ENCODE measurements at places on chromosomes 1 and 21. TPM values are rescaled to one million over a fixed set of nuclear protein-coding genes. Genes with fewer than 3 reads are reported as not detected.

The PSEN2 gene
- polyA plus RNA-seq, result 14.3 TPM

The AIRE gene
- polyA plus RNA-seq, result 0.32 TPM

The TLR5 gene
- polyA plus RNA-seq, result 1.5 TPM

DNA sequence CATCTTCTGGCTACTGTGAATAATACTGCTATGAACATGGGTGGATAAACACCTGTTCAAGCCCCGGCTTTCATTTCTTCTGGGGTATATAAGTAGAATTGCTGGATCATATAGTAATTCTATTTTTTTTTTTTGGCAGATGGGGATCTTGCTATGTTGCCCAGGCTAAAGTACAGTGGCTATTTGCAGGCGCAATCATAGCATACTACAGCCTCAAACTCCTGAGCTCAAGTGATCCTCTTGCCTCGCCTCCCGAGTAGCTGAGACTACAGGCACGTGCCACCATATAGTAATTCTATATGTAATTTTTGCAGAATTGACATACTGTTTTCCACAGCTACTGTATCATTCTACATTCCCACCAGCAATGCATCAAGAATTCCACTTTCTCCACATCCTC is 27.8 kb downstream of the UBR4 start:
- H3K27me3 ChIP-seq, result no peaks in the 10 kb centered on the region
- peaks cover under 1% of the 10 kb centered on the region for H3K36me3 ChIP-seq
- DNase-seq, result no peak
- H3K27ac ChIP-seq, result no peak overlapping the region
- H3K4me3 ChIP-seq, result no peak overlapping the region
- peaks cover 8% of the 10 kb centered on the region for H3K4me1 ChIP-seq

DNA sequence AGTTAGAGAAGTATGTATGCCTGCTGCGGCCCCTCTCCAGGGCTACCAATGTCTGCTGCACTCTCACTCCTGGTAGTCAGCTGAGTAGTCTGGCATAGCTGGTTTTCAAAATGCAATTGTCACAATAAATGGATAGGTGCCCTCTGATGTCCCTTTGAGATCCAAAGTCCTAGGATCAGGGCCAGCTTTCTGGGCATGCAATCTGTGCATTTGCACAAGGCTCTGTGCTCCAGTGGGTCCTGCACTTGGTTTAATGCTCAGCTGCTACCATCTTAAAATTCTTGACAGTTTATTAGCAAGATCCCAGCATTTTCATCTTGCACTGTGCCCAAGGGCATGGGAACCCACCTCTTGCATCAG is 233.8 kb downstream of the LTN1 start:
- DNase-seq, result no peak
- H3K27me3 ChIP-seq, result no peaks in the 10 kb centered on the region
- H3K27ac ChIP-seq, result no peak overlapping the region
- H3K4me1 ChIP-seq, result peaks cover 12% of the 10 kb centered on the region

GRCh38 chr1:110777228-110777627 is 95.7 kb upstream of the CD53 start:
- DNase-seq, result no peak
- no peaks in the 10 kb centered on the region for H3K36me3 ChIP-seq
- no peak overlapping the region for H3K27ac ChIP-seq
- H3K4me3 ChIP-seq, result no peak overlapping the region
- no peaks in the 10 kb centered on the region for H3K4me1 ChIP-seq
- peaks cover 4% of the 10 kb centered on the region for H3K27me3 ChIP-seq

DNA sequence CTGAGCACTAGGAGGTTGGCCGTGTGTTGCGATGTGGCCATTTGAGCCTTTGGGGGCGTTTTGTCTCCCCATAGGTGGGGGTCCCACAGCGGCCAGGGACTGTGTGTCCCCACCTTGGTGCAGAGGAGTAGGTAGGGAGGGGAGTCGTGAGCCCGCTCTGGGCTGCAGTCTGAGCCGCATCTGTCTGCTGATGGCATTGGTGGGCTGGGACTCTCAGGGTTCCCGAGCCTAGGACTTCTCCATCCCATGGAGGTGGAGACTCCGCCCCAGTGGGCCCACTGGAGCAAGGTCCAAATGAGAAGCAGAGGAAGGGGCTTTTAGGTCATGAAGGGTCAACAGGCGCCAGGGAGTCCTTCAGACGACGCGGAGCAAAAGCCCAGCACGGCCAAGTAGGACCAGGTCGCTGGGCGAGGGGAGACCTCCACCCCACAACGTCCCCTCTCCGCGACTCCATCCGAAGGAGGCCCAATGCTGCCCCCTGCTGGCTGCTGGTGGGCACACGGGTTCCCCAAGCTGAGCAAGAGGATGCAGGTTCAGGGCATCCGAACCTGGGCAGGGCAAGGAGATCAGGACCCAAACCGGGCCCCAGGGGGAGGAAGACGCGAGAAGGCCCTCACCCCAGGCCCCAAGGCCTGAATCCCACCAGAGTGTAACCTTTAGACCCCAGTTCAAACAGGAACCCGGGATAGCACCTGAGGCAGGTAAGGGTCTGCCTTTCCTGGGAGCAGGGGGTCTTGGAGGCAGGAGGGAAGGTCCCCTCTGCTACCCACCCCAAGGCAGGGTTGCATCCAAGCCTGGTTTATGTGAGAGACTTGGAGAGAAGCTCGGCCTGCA is 14.9 kb downstream of the TTC34 start:
- H3K36me3 ChIP-seq, result no peaks in the 10 kb centered on the region
- no peaks in the 10 kb centered on the region for H3K4me1 ChIP-seq
- no peak overlapping the region for H3K27ac ChIP-seq
- DNase-seq, result no peak

- no peak for DNase-seq
- H3K36me3 ChIP-seq, result no peaks in the 10 kb centered on the region
- H3K27ac ChIP-seq, result no peak overlapping the region
- H3K27me3 ChIP-seq, result peaks cover 99% of the 10 kb centered on the region
- H3K4me3 ChIP-seq, result no peak overlapping the region
Observed at GRCh38 chr1:47443530-47444296, 5.9 kb downstream of the FOXD2 start.

DNA sequence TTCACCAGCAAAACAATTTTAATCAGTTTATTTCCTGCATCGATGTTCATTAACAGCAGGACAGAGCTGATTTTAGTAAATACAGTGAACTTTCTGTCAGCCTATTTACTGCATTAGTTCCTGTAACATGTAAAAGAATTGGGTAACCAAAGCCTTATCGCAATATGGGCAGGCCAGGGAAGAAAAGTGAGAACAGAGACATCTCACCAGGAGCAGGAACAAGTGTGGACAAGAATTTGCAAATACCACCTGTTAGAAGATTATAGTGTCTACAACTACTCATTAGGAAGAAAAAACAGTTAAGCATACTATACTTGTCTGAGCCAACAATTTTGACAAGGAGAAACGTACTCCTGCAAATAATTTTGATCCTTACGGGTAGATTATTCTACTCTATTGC is 1293.9 kb downstream of the PLA2G4A start:
- no peak for DNase-seq
- no peaks in the 10 kb centered on the region for H3K4me1 ChIP-seq
- no peak overlapping the region for H3K4me3 ChIP-seq
- H3K27ac ChIP-seq, result no peak overlapping the region
- no peaks in the 10 kb centered on the region for H3K36me3 ChIP-seq

DNA sequence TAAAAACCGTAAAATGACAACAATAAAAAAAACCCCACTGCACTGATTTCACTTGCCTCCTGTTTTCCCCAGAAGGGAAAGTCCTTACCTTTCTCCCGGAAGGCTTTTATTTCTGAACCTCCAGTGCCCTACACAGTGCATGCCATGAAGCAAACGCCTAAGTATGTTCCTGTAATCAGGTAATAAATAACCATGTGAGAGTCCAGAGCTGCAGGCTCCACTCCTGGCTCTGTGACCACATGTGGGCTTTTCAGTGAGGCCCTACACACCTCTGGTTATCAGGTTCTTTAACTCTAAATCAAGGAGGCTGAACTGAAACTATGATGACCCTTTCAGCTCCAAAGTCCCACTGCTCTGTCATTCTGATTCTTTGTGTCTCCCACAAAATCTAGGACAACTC is 20.8 kb upstream of the NR5A2 start:
- H3K36me3 ChIP-seq, result no peaks in the 10 kb centered on the region
- no peaks in the 10 kb centered on the region for H3K4me1 ChIP-seq
- H3K4me3 ChIP-seq, result no peak overlapping the region

- no peak for DNase-seq
- no peaks in the 10 kb centered on the region for H3K36me3 ChIP-seq
- no peak overlapping the region for H3K27ac ChIP-seq
- no peak overlapping the region for H3K4me3 ChIP-seq
Observed at GRCh38 chr1:82978461-82979324, 1020.2 kb downstream of the TTLL7 start.

All from hepatocyte (in vitro differentiated cells).